ENCODE measurements at places on chromosomes 1 and 21.
A peak's percentile ranks its signal among the peaks of the same experiment; 100 is the strongest.

- DNase-seq = no peak
These were observed 18.8 kb upstream of the DYNLT5 start for GRCh38 chr1:66733348-66734017.

GRCh38 chr1:151945725-151946722 is 36.7 kb upstream of the THEM4 start:
- DNase-seq = peak; percentile 37

- DNase-seq = no peak
These were observed 31.3 kb downstream of the UBE2U start for GRCh38 chr1:64234714-64235113.

DNA sequence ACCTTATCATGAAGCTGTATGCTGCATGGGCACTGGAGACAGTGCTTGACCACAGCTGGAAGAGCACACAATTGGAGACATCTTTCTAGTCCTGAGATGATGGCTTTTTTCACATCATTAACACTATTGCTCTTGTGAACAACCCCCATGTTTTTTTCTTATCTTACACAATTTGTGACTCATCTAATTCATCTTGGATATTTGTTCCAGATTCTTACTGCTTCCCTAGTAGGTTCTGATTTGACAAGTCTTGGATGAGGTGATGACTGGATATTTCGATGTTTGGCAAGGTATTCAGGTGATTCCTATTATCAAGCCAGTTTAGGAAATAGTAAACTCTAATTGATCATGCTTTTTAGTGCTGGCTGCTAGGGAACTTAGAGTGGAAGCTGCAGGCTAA is 23.7 kb downstream of the HLX start:
- no peak for DNase-seq

- no peak for DNase-seq
These were observed 361.1 kb downstream of the NEGR1 start for GRCh38 chr1:71921204-71921603.

GRCh38 chr1:44418022-44418673 is 13.1 kb downstream of the RNF220 start:
- no peak for DNase-seq

- DNase-seq = no peak
These were observed 13.4 kb downstream of the SH2D2A start for GRCh38 chr1:156803086-156803851.

- no peak for DNase-seq
These were observed 24.5 kb downstream of the HTR6 start for GRCh38 chr1:19689085-19689757.

DNA sequence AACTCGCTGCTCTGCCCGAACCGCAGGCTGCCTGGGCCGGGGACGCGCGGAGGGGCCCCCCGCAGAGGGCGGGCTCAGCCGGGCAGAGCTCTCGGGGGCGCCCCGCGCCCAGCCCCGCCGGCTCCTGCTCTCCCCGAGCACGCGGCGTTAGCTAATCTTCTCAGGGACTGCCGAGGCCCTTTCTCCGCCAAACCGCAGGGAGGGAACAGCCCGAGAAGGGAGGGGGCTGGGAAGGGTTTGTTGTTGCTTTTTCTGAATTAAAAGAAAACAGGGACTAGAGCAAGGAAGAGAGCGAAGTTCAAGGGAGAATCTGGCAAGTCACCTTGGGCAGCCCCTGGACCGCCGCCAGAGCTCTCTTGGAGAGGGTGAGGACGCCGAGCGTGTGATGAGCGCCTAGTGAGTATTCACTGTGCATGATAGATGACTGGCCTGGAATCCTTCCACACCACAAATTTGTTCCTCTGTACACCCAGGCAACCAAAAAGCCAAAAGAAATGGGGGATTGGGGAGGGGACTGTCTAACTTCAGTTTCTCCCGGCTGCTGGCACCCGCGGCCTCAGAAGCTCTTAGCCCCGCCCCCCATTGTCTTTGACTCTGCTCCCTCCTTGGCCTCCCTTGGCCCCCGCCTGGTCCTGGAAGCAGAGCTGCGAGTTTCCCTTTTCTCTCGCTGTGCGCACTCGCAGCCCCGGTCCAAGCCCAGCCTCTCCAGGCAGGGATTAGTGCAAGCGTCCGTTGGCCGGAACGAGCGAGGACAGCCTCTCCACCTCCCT is 19.7 kb upstream of the LMX1A start:
- DNase-seq = peak; percentile 30

DNA sequence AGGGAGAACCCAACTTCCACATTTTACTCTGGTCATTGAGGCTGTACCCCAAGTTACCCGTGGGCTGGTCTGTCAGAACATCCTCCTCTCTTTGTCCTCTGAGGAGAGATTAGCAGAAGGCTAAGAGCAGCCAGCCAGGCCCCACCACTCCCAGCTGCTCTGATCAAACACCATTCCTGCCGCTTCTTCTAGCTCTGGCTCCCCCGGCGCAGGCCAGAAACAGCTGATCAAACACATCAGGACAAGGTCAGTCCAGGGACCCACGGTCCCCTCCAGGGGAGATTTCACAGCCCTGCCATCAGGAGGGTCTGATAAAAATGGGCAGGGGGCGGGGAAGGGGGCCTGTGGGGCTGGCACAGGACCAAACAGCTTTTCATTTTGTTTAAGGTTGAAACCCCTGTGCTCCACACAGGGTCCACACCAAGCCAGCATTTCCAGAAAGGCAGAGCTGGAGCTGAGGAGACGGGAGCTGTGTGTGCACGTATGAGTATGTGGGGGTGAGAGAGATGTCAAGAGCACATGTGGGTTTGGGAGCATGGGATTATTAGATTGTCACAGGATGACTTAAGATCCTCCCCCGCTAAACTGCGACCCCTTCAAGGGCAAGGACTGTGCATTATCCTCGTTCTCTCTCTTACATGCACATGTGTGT is 29.9 kb upstream of the EPHA8 start:
- DNase-seq = no peak

- DNase-seq = no peak
These were observed 22.1 kb upstream of the CITED4 start for GRCh38 chr1:40884055-40884795.

DNA sequence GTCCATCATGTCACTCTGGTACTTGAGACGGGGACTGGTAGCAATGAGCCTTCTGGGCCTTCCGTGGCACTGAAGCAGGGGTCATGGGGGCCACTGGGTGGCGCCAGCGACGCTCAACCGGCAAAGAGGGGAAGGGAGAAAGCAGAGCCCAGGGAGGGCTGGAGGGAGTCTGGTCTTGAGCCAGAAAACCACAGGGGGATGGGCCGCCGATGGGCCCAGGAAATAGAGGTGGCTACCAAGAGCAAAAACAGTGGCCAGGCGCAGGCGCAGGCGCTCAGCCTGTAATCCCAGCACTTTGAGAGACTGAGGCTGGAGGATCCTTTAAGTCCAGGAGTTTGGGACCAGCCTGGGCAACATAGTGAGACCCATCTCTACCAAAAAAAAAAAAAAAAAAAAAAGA is 21.8 kb downstream of the EXOC8 start:
- no peak for DNase-seq

- DNase-seq = no peak
These were observed 151.2 kb downstream of the NRIP1 start for GRCh38 chr21:14913638-14914037.

Data from stimulated activated CD4-positive, alpha-beta T cell treated with anti-CD3 and anti-CD28 coated beads, Interleukin-4, amount 100 ng/mL, for 4 hours (primary cell).